ENCODE measurements at places on chromosomes 13 and 19.

DNA sequence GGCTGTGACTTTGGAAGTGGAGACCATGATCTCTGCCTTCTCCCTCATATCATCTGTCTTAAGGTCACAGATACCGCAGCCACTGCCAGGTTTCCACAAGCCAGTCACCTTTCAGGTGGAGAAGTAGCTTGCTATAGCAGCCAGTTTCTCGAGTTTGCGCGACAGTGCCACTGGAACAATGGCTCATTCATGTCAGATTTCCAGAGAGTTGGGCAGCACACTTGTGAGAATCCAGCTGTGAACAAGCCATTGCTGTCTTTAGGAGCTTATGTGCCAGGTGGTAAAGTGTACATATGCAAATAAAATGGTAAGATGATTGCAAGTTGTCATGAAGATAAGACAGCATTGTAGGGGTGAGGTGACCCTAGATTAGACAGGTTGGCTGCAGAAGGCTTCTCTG, 22.3 kb downstream of the GARRE1 start:
- no peak for DNase-seq

- no peak for DNase-seq
Observed at GRCh38 chr19:16148443-16149229, 5.2 kb downstream of the HSH2D start.

DNA sequence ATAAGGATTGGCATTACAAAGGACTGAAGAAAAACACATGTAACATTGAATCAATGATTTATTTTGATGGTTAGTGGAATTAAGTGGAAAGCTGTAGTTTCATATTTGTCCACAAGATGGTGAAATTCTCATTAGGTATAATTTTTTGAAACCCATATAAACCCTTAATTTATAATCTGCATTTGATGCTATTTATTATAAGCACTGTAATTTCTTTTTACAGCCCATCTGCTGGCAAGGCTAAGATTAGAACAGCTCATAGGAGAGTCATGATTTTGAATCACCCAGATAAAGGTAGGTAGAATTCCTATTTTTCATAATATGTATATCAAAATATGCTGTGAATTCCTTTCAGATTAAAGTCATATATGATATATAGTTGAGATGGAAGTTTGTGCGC, 62.2 kb downstream of the DNAJC15 start:
- peak; percentile 26 for DNase-seq

- no peak for DNase-seq
Observed at GRCh38 chr19:35006342-35006998, 6.3 kb downstream of the GRAMD1A start.

GRCh38 chr13:24267801-24268200, 41.6 kb upstream of the C1QTNF9 start:
- DNase-seq: no peak

DNA sequence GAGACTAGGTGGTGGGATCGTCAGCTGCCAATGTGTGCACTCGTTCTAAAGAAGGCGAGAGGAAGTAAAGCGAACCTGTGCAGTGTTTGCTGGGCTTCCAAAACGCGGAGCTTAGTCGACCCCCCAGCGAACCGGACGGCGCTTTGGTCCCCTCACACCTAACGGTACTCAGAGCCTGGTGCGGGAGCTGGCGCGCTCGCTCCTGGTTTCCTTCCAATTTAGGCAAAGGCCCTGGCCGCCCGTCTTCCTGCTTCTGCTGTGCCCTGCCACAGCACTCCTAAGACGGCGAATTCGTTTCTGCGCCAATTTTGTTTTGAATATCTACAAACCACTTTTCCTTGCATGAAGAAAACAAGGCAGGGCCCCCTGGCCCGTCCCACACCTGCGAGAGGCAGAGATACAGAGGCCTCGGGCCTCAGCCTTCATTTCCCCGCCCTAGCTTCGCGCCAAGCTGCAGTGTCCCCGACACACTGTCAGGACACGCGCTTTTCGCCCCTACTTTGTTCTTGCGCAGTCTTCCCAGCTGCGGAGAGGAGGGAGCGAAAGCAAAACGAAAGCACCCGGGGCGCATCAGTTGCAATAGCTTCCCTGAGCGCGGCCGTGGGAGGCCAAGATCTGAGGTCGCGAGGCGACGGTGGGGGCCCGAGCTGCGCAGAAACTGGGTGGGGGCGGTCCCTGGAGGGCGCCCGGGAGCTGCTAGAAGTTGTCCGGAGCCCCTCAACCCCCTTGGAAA, 111.9 kb downstream of the KCNRG start:
- DNase-seq: no peak

GRCh38 chr13:28761586-28761985, 42.8 kb upstream of the SLC46A3 start:
- DNase-seq: no peak

GRCh38 chr13:29465741-29466293, 129.7 kb downstream of the SLC7A1 start:
- peak; percentile 48 for DNase-seq

DNA sequence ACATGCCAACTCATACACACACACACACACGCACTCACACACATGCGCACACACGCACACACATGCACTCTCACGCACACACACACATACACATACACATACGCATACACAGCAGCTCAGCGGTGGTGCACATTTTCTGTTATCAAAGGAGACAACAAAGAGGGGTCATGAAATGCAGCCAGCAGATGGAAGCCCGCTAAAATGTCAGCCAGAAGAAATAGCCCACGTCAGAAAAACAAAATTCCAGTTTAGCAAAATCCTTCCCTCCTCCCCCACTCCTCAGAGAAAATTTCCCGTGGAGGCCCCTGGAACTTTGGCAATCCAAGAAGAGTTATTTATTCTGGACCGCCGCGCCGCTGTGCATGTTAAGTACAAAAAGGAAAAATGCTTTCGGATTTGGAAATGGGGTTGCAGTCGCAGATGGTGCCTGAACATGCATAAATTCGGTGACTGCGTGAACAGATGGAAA, 114.6 kb upstream of the VSTM2B start:
- DNase-seq: no peak

GRCh38 chr19:36093687-36094086, 17.3 kb upstream of the OVOL3 start:
- DNase-seq: peak; percentile 14

DNA sequence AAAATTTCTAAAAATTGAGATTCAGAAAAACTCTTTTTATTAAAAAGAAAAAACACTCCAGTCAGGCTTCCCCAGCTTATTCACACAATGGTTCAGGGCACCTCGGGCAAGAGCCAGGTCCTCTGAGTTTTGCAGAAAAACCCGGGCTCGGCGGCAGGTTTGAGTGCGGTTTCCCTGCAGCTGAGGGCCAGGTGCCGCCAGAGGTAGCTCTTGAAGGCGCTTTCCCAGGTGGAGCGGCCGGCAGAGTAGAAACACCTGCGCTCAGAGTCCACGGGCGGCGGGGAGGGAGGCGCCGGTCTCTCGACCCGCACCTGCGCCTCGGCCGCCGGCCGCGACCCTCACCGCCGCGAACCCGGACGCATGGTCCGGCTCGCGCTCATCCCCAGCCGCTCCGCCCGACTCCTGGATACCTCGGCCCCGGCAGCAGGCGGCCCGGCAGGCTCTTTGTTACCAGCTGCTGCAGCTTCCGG, 444 bp downstream of the PROSER1 start:
- no peak for DNase-seq

GRCh38 chr13:27857282-27857681, 62.5 kb upstream of the PDX1 start:
- DNase-seq: no peak

- no peak for DNase-seq
Observed at GRCh38 chr19:3521104-3521445, 15.0 kb downstream of the FZR1 start.

Data from AG08395 (cell line).